Myocyte (in vitro differentiated cells): ENCODE measurements at places on chromosomes 13 and 19. TPM values are rescaled to one million over a fixed set of nuclear protein-coding genes. Genes with fewer than 3 reads are reported as not detected.

The PCDH17 gene
- not detected in 2 replicates for total RNA-seq

The AMER2 gene
- total RNA-seq: not detected in 2 replicates

The CCL25 gene
- total RNA-seq: not detected in 2 replicates

The ZNF667 gene
- 3.1 and 4.6 TPM in 2 replicates for total RNA-seq

The ZIM2 gene
- total RNA-seq: not detected in 2 replicates

DNA sequence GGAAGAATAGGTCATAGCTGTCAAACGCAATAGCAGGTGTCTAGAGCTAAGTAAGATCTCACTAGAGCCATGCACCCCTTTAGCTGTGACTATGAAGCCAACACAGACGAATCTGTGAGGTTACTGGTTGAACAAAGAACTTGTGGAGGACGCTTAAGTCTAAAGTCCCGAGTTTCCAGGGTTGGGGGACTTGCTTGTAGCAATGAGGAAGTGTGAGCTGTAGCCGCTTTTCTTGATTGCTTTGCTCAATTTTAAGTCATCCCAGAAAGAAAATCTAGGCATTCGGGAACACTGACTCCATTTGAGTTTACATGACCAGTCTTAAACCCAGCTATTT lies 1.6 kb downstream of the GPC5 start:
- no peak for DNase-seq

GRCh38 chr19:44071824-44072542 lies at the start of gene ZNF284:
Gene ZNF284, plus strand, starts transcription at chr19:44072159. Its CDS starts 4,231 bp downstream, at chr19:44076390.
- peak; percentile 91 for DNase-seq

- DNase-seq: peak; percentile 57
These were observed 57.5 kb downstream of the STARD13 start for GRCh38 chr13:33227927-33228647.

- DNase-seq: peak; percentile 25
These were observed 91.3 kb downstream of the IER2 start for GRCh38 chr19:13241231-13242104.

- DNase-seq: peak; percentile 92
These were observed 79.4 kb downstream of the SLC15A1 start for GRCh38 chr13:98672947-98673613.

- DNase-seq: no peak
These were observed 120.3 kb downstream of the ZDHHC20 start for GRCh38 chr13:21338639-21339278.

DNA sequence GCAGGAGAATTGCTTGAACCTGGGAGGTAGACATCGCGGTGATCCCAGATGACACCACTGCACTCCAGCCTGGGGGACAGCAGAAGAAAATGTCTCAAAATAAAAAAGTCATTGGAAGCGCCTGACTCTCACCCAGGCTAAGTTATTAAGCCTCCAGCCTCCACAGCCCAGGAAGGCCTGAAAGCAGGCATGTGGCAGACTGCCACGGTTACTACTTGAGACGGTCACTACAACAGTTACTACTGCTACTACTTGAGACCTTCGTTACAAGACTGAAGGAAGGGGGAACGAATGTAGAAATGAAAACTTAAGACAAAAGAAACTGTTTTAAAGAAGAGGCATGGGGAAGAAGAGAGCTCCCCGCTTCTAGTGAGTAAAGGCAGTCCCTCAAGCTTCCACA lies 9.6 kb downstream of the PRR22 start:
- no peak for DNase-seq

GRCh38 chr13:94595950-94596574 lies at the start of gene TGDS:
Gene TGDS, minus strand, starts transcription at chr13:94596152. Its CDS starts 16 bp downstream, at chr13:94596136.
- DNase-seq: peak; percentile 95

DNA sequence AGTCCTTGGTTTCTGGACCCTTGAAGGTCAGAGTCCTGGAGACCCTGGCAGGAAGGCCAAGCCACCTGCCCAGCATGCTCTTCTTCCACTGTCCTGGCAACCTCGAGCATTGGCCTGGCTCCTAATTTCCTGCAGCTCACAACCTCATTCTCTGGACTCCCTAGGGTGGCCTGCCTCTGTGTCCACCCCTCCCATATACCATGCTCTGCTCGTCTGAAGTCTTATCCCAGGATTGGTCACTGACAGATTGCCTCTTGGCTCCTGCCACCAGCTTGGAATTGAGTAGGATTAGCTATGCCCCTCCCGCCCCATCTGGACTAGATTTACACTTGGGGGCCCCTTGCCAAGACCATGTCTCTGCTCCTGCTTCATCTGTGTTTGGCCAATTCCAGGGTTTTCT lies 17.1 kb upstream of the WASF3 start:
- DNase-seq: no peak

DNA sequence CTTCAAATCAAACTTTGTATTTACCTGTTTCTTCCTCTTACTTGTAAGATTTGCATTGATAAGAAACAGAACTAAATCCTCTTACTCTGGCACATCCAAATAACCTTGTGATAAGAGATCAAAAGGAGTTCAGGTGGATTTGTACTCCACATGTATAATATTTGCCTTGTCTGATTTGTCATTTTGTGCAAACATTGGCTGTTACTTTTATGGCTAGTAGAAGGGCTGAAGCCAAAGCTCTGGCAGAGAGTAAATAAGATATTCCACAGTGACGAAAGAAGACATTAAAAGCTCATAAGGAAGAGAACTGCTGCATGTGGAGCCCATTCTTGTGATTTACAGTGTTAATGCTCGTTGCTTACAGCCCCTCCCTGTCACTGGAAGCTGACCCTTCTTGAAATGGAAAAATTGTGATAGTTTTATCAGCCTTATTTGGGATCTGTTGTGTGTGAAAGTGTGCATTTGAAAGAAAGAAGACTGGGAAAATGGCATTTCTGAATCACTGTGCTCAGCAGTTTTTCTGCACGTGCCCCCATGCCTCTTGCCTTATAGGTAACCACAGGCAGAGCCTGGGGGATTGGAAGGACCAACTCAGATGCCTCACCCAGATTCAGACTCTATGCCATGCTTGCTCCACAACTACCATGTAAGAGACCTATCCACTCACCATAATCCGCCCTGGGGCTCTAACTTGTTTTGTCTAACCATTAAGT lies 68.2 kb downstream of the OXGR1 start:
- DNase-seq: no peak

GRCh38 chr19:6752256-6753177 lies 13.0 kb downstream of the TRIP10 start:
- no peak for DNase-seq

DNA sequence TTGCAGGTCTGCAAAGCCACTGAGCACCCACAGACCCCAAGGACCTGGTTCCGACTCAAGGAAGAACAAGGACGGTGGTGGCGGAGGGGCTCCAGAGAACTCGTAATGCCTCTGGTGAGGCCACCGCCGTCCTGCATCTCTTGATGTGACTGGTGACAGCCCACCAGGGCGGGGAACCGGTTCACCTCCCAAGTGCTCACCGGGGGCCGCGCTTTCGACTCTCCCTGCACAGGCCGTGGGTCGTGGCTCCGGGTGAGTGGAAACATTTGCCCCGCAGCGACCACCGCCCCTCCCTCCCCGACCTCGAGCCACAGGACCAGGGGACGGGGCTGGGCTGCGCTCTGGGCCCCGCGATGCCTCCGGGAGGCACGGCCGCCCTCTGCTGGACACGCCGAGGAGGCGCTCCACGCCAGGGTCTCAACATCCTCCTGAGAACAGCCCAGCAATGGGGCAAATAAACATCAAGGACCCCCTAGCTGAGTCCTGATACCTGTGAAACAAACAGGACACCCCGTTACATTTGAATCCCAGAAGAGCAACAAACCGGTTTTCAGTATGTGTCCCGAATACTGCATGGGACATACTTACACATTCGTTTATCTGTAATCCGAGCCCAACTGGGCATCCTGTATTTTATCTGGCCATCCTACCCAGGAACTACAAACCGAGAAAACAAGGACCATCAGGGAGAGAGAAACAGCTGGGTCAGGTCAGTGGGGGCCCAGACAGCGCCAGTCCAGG lies 3.9 kb upstream of the PLPP2 start:
- DNase-seq: peak; percentile 33

GRCh38 chr13:37621811-37622361 lies 23.3 kb upstream of the POSTN start:
- DNase-seq: peak; percentile 36

- no peak for DNase-seq
These were observed 101.2 kb downstream of the RFC3 start for GRCh38 chr13:33919120-33919519.

- no peak for DNase-seq
These were observed 420.8 kb upstream of the GPC6 start for GRCh38 chr13:92805766-92806165.

- no peak for DNase-seq
These were observed 45.8 kb downstream of the TMEM255B start for GRCh38 chr13:113804703-113805430.

DNA sequence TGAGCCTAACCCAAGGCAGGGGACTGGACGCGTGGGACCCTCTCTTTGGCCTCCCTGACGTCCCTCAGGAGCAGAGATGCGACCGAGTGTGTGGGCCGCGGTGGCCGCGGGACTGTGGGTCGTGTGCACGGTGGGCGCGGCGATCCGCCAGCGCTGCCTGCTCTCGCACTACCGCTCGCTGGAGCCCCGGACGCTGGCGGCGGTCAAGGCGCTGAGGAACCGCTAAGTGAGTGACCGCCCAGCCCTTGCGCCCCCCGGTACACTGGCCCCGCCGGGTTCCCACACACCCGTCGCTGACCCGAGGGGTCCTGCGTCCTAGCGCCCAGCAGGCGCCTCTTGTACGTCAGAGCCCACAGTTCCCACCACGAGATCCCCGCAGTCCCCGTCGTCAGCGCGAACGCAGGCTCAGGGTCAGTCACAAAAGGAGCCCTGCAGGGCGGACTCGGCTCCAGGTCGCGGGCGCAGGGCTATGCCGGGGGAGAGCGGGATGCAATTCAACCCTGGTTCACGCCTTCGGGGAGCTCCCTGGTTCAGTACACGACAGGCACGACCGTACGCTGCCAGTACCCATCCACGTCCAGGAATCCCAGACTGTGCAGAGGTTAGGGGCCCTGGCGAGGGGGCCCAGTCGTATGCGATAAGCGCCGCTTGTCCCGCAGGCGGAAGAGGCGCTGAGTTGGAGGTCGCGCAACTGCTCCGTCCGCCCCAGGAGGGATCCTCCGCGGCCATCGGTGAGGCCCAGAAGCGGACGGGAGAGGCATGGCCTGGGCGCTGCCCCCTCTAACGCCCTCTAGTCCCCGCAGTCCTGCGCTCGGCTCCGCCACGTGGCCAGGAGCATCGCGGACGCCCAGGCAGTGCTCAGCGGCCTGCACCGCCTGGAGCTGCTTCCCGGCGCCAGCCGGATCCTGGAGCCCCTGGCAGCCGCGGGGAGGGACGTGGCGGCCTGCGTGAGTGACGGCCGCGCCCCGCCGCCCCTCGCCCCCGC lies 3.6 kb upstream of the IFNL2 start:
- DNase-seq: no peak

DNA sequence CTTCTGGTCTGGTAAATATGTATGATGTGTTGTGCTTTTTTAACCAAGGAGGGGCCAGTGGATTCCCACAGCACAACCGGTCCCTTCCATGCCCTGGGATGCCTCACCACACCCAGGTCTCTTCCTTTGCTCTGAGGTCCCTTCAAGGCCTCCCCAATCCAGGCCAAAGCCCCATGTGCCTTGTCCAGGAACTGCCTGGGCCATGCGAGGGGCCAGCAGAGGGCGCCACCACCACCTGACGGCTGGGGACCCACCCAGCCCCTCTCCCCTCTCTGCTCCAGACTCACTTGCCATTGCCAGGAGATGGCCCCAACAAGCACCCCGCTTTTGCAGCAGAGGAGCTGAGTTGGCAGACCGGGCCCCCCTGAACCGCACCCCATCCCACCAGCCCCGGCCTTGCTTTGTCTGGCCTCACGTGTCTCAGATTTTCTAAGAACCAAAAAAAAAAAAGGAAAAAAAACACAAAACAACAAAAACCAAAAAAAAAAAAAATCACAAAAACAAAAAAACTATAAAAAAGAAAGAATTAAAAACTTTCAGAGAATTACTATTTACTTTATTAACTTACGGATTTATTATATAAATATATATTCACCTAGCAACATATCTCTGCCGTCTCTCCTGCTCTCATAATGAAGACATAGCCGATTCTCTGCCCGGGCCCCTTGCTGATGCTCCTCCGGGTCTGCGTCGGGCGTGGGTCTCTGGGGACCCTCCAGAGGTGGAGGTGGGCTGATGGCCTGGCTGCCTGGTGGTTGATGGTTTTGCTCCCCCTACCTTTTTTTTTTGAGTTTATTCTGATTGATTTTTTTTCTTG lies 14.4 kb downstream of the CAPN12 start:
- peak; percentile 63 for DNase-seq

GRCh38 chr13:35392768-35393167 lies 83.7 kb downstream of the MAB21L1 start:
- DNase-seq: no peak

- no peak for DNase-seq
These were observed 1.7 kb downstream of the INTS6 start for GRCh38 chr13:51451134-51451466.

- DNase-seq: no peak
These were observed 114.6 kb downstream of the KDM4B start for GRCh38 chr19:5083547-5083965.

DNA sequence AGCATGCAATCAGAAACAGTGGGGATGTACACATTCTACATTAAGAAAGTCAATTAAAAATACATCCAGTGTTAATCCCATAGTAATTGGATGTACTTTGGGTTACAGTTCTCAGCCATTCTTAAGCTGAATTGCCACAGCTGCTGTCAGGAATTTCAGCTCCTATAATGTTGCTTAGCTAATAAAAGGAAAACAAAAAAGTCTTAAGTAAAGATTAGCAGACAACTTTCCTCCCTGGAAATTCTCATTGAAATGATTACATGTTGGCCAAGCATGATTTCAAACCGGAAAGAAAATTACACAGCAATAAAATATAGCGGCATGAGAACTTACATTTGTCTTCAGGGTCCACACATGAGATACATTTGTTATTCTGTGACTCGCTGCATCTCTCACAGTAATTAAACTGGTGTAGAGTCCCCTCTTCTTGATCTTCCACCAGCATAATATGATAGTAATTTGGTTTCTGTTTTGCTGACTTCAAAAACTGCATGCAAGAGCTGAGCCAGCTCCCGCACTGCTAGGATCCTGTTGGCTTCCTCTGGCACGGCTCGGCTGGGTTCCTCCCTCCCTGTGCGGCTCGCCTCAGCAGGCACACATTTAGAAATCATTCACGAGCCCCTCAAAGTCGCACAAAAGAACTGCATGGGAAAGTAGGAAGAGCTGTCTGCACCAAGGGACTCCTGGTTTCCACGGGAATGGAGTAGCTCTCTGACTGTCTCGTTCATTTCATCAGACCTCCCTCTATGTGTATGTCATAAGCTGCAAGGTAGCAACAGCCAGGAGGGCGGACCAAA lies at the start of gene HTR2A:
Gene HTR2A, minus strand, starts transcription at position 713 of the 797 bp plus-strand sequence. CDS start 1,147 bp downstream, outside the sequence.
- peak; percentile 56 for DNase-seq

DNA sequence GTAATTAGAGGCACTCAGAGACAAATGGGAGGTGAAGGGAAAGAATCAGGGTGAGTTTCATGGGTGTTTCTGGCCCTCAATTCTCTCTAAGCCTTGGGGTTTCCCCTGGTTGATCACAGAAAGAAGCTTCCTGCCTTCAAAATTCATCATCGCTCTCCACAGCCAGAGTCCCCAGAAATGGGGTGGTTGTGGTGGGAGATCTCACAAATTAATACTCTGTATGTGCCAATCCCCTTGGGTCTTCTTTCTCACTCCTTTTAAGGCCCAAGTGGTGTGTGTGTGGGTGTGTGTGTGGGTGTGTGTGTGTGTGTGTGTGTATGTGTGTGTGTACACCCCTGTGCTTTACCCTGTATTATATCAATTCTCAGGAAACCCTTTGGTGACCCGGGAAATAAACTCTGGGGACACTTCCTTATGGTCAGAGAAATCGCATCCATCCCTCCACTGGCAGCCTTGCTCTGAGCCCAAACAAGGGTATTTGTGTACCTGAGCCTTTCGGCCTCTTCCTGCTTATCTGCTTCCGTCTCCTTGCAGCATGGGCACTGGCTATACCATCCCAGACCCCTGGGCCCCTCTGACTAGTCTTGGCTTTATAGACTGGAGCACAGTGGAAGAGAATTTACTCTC lies 2.8 kb upstream of the FCGBP start:
- DNase-seq: no peak

GRCh38 chr19:47786566-47786965 lies 8.1 kb downstream of the SELENOW start:
- DNase-seq: peak; percentile 96
